ENCODE measurements at places on chromosomes 6 and 20.

DNA sequence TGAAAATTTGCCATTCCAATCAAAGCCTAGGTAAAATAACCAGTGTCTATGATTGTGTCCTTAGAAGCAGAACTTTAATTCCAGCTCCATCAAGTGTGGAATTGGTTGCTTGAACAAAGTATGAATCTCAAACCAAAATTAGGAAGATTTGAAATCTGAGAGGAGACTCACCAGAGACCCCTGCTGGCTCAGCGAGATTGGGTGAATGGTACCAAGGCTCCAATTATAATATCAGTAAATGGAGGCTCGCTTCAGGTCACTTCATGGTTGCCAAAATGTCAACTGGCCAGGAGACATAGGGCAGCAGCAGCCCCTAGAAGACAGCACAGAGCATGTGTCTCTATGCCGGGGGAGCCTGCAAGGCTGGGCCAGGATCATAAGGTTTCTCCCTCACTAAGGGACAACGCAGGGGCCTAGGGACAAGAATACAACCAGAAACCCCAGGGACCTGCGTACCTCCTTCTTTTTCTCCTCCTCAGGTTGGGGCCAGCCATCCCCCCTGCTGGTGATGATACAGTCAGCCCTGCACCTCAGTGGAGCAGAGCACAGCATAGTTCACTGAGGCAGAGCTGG lies 14.0 kb downstream of the RBL1 start:
- H3K27me3 ChIP-seq = no peaks in the 10 kb centered on the region
- H3K4me1 ChIP-seq = peaks cover 3% of the 10 kb centered on the region
- DNase-seq = peak; percentile 8

- H3K36me3 ChIP-seq = peaks cover 11% of the 10 kb centered on the region
- no peak for DNase-seq
- H3K4me3 ChIP-seq = no peak overlapping the region
- no peaks in the 10 kb centered on the region for H3K27me3 ChIP-seq
- H3K27ac ChIP-seq = peak overlapping the region; percentile 80
- H3K4me1 ChIP-seq = peaks cover 6% of the 10 kb centered on the region
Observed at GRCh38 chr6:100664274-100665040, 199.7 kb upstream of the SIM1 start.

DNA sequence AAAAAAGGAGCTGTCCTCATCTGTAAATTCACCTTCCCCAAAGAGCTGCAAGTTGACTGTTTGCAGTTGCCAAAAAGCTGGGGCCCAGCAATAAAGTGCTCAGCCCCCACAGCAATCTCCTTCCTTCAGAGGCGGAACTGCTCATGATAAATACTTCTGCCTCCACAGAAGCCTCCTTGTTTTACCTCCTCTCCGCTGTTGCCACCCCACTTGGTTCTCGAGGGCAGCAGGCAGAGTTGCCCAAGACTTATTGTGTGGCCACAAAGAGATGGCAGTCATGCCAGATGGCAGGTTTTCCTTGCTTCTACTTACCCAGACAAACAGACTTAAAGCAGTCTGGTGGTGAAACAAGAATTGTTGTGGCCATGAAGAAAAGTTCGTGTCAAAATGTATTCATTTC lies 66.3 kb downstream of the SLX4IP start:
- no peak overlapping the region for H3K27ac ChIP-seq
- no peaks in the 10 kb centered on the region for H3K27me3 ChIP-seq
- no peak for DNase-seq

- DNase-seq = no peak
- no peak overlapping the region for H3K4me3 ChIP-seq
- H3K4me1 ChIP-seq = no peaks in the 10 kb centered on the region
- no peaks in the 10 kb centered on the region for H3K36me3 ChIP-seq
Observed at GRCh38 chr6:148085631-148086331, 256.9 kb upstream of the SASH1 start.

DNA sequence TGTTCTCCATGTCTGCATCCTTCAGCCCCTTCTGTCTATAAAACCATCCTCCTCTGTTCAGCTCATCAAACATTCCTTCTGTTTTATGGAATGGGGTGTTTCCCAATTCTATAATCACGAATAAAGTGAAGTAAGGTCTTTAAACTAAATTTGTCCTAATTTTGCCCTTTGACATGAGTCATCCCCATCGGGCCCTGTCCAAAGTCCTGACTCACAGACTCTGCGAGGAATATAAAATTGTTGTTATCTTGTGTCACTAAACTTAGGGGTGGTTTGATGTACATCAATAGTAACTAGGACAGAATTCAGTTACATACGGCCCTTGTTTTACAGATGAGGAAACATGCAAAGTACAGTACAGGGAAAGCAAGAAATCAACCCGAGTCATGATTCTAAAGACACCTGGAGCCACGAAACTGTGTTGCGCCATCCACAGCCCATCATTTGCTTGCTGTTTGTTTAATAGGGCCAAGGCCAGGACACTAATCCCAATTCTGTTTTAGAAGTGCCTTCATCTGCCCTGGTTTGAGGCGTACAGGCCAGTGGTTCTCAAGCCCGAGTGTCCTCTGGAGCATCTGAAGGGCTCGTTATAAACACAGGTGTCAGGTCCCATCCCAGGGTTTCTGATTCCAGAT lies 2.8 kb downstream of the ACSS1 start:
- H3K4me1 ChIP-seq = peaks cover 57% of the 10 kb centered on the region
- H3K4me3 ChIP-seq = no peak overlapping the region
- H3K27me3 ChIP-seq = no peaks in the 10 kb centered on the region
- H3K27ac ChIP-seq = peak overlapping the region; percentile 89

GRCh38 chr20:24934101-24934661 lies 14.9 kb upstream of the CST7 start:
- H3K4me1 ChIP-seq = no peaks in the 10 kb centered on the region
- H3K4me3 ChIP-seq = no peak overlapping the region
- no peaks in the 10 kb centered on the region for H3K36me3 ChIP-seq
- H3K27me3 ChIP-seq = peaks cover 6% of the 10 kb centered on the region

- H3K27ac ChIP-seq = no peak overlapping the region
- H3K36me3 ChIP-seq = peaks cover 30% of the 10 kb centered on the region
- no peaks in the 10 kb centered on the region for H3K27me3 ChIP-seq
- no peak overlapping the region for H3K4me3 ChIP-seq
Observed at GRCh38 chr6:36493319-36493718, 50.5 kb downstream of the KCTD20 start.

DNA sequence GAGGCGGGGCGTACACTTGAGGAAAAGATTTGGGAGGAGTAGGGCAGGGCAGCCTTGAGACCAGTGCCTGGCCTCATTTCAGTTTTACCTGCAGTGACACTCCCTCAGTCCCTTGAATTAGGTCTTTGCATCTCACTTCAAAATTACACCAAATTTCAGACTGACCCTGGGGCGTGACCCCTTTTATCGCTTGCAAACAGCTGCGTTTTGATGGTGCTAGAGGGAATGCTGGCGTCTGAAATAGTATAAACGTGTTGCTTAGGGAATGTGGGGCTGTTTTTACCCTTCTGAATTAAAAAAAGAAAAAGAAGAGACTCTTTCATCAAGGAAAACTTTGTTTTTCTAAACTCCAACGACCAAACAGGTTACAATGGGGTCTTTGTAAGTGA lies 21.0 kb downstream of the COL9A1 start:
- peaks cover 5% of the 10 kb centered on the region for H3K27me3 ChIP-seq
- no peak overlapping the region for H3K27ac ChIP-seq

DNA sequence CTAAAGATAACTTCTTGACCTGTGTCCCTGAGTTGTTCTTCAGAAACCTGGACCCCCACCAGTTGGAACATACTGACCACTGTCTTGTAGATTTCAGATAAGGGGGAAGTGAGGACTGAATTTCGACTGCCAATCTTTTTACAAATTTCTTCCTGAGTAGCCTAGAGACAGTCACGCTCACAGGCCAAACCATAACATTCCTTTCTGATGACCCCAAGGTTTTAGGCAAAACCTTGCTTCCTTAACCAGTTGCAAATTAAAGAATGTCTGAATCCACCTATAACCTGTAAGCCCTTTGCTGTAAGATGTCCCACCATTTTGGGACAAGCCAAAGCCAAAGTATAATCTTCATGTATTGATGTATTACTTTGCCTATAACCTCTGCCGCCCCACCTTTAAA lies 306.9 kb downstream of the LRFN2 start:
- H3K36me3 ChIP-seq = no peaks in the 10 kb centered on the region
- no peak for DNase-seq
- H3K4me1 ChIP-seq = no peaks in the 10 kb centered on the region
- peaks cover 4% of the 10 kb centered on the region for H3K27me3 ChIP-seq
- no peak overlapping the region for H3K4me3 ChIP-seq

GRCh38 chr6:130913120-130913519 lies 85.9 kb downstream of the SMLR1 start:
- peaks cover 15% of the 10 kb centered on the region for H3K36me3 ChIP-seq
- no peaks in the 10 kb centered on the region for H3K27me3 ChIP-seq
- H3K27ac ChIP-seq = no peak overlapping the region
- no peak for DNase-seq
- H3K4me1 ChIP-seq = peaks cover 11% of the 10 kb centered on the region

DNA sequence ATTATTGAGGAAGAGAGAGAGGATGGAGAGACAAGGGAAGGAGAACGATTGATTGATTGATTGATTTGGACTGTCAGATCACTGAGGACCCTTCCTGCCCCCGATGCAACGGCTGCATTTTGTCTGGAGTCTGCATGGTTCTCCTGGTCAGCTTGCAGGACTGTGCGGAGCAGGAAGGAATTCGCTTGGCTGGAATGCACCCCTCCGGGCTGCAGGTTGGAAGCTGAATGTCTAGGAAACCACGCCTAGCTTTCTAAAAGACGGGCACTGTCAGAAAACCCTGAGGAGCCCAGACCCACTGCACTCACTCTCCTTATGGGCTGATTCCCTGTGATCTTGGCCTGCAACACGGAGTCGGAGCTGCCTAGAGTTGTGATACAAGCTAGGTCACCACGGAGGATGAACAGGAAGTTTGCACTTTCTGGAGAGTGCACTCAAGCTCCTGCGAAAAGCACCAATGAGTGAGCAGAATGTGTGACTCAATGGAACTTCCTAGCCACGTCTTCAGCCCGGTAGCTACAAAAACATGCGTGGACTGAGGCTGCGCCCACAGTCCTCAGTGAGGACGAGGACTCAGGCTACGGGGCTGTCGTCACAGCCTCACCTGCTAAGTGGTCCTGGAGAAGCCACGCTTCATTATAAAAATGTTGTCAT lies 14.4 kb downstream of the DACT2 start:
- H3K36me3 ChIP-seq = no peaks in the 10 kb centered on the region
- no peak for DNase-seq
- no peak overlapping the region for H3K4me3 ChIP-seq
- H3K4me1 ChIP-seq = no peaks in the 10 kb centered on the region
- peaks cover 6% of the 10 kb centered on the region for H3K27me3 ChIP-seq

DNA sequence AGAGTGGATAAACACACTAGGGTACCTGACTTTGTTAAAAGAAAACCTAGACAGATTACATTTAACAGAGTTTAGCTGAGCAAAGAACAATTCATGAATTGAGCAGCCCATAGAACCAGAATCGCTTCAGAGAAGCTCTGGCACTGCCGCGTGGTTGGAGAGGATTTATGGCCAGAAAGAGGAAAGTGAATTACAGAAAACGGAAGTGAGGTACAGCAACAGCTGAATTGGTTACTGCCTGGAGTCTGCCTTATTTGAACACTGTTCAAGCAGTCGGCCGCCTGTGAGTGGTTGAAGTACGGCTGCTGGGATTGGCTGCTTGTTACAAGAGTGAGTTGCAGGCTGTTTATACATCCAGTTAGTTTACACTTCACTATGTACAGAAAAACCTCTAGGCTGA lies 253.8 kb upstream of the CDYL start:
- H3K4me3 ChIP-seq = peak overlapping the region; percentile 15
- DNase-seq = no peak
- H3K36me3 ChIP-seq = no peaks in the 10 kb centered on the region
- peaks cover 9% of the 10 kb centered on the region for H3K27me3 ChIP-seq
- no peaks in the 10 kb centered on the region for H3K4me1 ChIP-seq
- H3K27ac ChIP-seq = no peak overlapping the region

DNA sequence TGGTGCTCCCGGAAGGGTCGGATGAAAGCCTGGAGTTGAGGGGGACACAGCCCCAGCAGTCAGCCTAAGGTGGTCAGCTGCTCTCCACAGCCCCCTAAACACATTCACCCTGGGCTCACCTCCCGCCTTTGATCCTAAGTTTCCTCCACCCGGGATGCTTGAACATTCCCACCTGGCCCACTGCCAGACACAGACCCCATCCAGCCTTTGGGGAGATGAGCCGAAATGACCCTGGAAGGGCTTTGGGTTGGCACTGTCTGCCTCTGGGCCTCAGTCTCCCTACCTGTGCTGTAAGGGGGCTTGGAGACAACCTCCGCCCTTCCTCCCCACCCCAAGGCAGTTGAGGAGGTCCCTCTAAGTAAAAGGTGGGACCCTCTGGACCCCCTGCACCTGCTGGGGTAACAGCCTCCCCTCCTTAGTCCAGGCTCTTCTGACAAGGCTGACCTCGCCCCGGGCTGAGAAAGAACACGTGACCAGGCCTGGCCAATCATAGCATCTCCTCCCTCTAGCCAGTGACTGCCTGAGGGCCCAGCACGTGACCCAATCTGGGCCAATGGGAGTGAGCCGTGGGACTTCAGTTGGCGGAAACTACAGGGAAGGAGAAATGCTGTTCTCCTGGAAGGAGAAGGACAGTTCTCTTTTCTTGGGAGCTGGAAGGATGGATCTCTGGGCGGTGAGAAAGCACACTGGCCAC lies 16.9 kb upstream of the UBE2V1 start:
- no peak overlapping the region for H3K27ac ChIP-seq
- H3K4me1 ChIP-seq = peaks cover 4% of the 10 kb centered on the region
- DNase-seq = no peak
- H3K27me3 ChIP-seq = no peaks in the 10 kb centered on the region
- H3K4me3 ChIP-seq = no peak overlapping the region

GRCh38 chr6:137647762-137648447 lies 153.7 kb upstream of the OLIG3 start:
- DNase-seq = no peak
- H3K36me3 ChIP-seq = peaks cover 4% of the 10 kb centered on the region
- H3K27me3 ChIP-seq = peaks cover 13% of the 10 kb centered on the region
- H3K4me1 ChIP-seq = no peaks in the 10 kb centered on the region
- H3K4me3 ChIP-seq = no peak overlapping the region
- H3K27ac ChIP-seq = no peak overlapping the region

DNA sequence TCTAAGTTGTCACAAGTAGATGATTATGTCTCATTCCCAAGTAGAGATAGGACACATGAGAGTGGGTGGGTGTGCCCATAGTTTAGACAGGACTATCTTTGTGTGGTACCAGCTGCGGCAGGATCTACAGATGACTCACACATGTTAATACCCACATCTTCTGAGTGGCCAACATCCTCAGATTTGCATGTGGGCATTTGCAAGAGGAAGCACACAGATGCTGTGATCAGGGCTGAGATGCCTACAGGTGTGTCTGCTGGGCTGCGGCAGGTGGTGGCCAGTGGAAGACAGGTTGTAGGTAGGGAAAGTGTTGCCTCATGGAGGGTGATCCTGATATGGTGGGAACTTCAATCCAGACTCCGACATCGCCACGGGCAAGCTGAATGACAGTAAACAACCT lies 50.8 kb downstream of the UTRN start:
- H3K4me3 ChIP-seq = peak overlapping the region; percentile 80
- DNase-seq = peak; percentile 48
- no peaks in the 10 kb centered on the region for H3K36me3 ChIP-seq
- peaks cover 62% of the 10 kb centered on the region for H3K4me1 ChIP-seq

DNA sequence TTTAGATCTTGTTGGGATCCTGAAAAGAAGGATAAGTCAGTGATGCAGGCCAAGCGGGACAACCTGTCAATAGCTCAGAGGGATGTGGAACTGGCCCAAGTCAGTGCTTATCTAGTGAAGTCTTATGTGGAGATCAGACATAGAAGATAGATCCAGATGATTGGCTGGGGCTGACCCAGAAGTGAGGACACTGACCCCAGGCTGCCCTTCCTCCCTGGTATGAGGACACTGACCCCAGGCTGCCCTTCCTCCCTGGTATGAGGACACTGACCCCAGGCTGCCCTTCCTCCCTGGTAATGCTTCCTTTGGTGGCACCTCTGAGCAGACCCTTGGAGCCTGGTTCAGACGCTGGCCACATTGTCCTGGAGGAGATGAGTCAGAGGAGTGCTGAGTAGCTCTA lies 159.7 kb downstream of the PHACTR3 start:
- H3K27ac ChIP-seq = no peak overlapping the region
- no peaks in the 10 kb centered on the region for H3K36me3 ChIP-seq
- no peak overlapping the region for H3K4me3 ChIP-seq
- DNase-seq = no peak
- peaks cover 6% of the 10 kb centered on the region for H3K27me3 ChIP-seq

Data from memory B cell (primary cell).